EH (cell line): ENCODE measurements at places on chromosomes 7 and 10.

DNA sequence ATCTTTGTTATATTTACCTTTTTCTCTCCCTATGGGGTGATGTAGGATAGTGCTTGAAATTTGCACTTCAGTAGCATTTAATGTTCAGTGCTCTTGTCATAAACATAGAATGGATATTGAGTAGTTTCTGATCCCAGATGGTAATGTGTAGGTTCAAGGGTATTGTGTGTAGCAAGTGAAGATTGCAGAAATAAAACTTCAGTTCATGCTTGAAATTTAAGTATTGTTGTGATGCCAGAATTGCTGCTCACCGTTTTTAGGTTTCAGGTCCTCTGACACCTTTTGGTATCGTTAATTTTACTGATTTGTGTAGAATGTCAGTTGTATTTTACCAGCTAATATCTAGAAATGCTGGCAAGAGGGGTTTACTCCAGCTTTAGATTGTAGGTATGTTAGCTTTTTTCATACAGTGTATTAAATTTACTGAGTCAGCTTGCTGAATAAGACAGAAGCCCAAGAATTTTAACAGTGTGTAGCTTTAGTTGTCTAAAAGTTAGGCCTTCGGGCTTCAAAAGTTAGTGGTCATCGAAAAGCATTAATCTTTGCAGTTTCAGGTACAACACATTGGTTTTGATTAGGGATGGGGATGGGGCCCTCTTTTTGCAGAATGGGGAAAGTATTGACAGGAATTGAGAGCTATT lies 1.9 kb downstream of the PTEN start:
- peak; percentile 22 for DNase-seq

DNA sequence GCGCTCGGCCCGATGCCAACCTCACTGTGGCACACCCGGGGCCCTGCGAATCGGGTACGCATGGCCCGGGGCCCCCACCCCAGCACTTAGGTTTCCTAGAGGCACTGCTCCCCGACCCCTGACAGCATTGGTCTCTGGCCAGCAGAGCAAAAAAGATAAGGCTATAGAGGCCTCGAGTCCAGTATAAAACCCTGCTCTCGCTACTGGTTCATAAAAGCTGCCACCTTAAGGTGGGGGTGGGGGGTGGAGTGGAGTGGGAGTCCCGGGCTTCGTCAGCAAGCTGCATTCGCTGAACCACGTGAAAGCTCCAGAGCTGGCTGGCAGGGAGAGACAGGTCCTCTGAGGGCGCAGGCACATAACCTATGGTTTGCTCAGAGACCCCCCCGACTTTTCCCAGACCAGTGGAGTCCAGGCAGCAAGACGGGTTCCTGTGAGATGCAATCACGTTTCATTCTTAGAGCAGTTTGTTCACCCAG lies 1.3 kb downstream of the KAZALD1 start:
- no peak for DNase-seq

DNA sequence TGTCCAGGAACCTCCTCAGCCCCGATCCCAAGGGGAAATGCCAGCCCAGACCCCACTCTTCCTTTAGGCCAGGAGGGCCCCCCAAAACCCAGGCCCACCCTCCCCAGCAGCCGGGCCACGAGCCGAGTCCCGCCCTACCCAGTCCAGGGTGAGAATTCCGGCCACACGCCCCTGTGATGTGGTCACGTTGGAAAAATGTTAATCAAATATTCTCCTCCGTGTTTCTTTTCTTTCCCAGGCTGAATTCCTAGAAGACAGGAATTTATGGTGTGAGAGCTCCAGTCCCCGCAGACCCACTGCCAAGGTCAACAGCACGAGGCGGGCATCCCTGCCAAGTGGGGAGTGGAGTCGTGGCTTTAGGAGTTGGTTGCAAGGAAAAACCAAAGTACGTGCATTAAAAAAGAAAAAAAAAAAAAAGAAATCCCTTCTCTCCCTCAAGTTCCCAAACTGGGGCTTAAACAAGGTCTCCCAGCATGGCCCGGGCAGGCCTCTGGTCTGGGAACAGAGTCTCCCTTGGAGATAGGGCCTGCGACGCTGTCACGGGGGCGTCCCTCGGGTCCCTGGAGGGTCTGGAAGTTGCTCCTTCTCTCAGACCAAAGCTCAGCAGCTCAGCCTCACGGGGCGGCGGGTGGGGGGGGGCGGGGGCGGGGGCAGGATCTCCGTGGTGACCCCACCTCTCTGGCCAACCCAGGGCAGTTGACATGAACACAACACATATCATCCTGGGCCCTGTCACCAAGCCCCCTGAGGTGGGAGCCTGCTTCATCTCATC lies 28.1 kb upstream of the ELN start:
- peak; percentile 98 for DNase-seq

DNA sequence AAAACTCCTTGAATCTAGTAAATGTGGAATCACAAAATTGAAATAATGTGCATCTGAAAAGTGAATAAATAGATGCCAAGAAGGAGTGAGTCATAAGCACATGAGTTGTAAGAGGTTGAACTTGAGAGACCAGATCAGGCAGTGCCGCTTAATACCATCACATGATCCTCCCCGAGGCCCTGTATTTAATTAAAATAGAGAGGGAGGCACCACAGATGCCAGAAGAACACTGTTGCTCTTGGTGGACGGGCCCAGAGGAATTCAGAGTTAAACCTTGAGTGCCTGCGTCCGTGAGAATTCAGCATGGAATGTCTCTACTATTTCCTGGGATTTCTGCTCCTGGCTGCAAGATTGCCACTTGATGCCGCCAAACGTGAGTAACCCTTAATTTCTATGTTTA lies at the start of gene GPNMB:
Gene GPNMB (plus strand): TSS at position 221 of the 400 bp plus-strand sequence. CDS start 83 bp downstream, at position 304.
- DNase-seq: peak; percentile 97

DNA sequence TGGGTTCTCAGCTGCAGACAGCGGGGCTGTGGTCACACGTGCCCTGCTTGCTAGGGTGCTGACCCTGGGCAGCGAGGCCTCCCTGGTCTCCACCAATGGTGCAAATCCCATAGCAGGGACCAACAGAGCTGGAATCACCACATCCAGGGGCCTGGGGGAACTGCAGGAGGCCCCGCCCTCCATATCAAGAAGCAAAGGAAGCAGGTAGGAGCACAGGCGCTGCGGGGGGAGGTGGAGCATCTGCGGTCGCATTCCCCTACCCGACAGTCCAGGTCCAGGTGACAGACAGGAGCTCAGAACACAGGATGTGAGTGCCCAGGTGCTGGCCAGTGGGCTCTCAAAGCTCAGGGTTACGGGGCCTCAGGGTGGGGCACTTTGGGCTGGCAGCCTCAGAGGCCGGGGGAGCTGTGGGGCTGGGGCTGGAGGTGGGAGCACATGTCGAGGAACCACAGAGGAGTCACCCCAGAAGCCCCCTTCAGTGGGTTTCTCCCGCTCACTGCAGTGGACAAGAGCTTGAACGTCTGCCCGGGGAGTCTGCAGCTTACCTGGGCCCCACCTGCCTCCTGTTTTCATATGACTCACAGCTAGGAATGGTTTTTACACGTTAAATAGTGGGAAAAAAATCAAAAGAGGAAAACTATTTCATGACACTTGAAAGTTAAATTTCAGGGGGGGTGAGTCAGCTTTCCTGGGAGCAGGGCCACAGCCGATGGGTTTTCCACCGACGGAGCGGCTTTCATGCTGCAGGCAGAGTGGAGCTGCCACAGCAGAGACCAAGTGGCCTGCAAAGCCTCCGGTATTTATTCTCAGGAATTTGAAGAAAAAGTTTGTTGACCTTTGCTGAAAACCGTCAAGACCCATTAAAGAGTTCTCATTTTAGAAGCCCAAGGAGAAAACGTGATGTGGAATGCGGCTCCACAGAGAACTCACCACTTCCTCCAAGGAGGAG lies 148.7 kb upstream of the PPP2R2D start:
- DNase-seq: no peak

GRCh38 chr10:69874449-69874848 lies 72.7 kb downstream of the COL13A1 start:
- peak; percentile 90 for DNase-seq

DNA sequence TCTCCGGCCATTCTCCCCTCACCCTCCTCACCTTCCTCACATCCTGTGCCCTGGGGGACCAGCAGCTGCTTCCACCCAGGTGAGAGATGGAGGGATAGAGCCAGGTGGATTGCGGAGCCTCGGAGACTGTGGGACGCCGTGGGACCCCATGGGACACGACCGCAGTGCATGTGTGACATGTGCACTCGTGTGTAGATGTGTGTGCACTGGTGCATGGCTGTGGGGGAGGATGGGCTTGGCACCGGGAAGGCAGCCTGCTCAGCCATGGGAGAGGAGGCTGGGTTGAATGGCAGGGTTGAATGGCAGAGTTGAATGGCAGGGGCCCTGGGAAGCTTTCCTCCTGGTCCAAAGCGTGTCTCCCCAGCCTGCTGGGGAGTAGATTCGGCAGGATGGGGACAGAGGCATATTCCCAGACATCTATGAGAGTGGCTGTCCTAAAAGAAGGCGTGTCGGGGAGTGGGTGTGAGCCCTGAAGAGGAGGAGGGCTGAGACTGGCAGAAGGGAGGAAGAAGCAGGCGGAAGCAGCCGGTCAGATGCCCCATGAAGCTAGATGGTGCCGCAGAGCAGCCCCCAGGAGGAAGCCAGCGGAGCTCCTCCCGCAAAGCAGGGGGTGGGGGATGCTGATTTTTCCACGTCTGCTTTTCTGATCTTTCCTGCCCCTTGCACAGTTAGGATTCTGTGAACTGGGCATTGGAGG lies 815 bp downstream of the GIMAP8 start:
- DNase-seq: no peak

DNA sequence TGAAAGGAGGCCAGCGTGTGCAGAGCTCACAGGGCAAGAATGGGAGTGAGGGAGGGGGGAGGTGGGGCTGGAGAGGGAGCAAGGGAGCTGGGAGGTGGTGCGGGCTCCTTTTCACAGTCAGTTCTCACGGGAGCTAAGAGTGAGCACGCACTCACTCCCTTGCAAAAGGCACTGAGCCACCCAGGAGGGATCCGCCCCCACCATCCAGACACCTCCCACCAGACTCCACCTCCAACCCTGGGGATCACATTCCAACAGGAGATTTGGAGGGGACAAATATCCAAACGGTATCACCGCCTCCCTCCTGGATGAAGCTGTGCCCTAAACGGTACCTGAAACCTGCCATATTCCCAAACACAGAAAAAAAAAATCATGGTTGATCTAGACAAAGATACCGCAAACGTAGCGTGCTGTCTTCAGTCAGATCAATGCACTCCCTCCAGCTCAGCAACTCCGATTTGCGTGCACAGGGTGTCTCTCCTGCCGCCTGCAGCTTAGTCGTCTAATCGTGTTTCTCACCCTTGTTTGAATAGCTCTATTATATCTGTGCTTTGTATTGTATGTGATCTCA lies 20.3 kb upstream of the PRKAG2 start:
- no peak for DNase-seq

GRCh38 chr10:78383378-78384048 lies 349.9 kb downstream of the RPS24 start:
- DNase-seq: peak; percentile 39

- no peak for DNase-seq
Observed at GRCh38 chr10:128498378-128498730, 372.1 kb upstream of the MKI67 start.

DNA sequence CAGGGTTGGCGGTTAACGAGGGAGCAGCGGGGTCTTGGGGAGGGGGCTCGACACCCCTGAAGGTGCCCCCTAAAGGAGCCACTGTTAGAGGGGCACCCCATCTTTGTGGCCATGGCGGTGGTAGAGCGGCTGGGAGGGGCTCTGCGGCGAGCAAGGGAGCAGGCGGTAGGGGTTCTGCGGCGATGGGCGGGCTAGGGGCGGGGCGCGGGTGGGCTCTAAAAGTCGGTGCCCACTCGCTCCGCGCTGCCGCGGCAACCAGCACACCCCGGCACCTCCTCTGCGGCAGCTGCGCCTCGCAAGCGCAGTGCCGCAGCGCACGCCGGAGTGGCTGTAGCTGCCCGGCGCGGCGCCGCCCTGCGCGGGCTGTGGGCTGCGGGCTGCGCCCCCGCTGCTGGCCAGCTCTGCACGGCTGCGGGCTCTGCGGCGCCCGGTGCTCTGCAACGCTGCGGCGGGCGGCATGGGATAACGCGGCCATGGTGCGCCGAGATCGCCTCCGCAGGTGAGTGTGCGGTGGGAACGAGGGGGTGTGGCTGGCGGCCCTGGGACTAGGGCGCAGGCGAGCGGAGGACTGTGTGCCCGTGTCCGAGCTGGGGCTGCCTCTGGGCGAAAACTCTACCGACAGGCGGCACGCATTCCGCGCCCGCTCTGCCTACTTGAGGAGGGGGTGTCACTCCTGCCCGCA lies at the start of gene MEST:
Gene MEST (plus strand): TSS at position 245 of the 682 bp plus-strand sequence. CDS start 229 bp downstream, at position 474.
- DNase-seq: peak; percentile 13

- no peak for DNase-seq
Observed at GRCh38 chr10:97852277-97852676, 2.6 kb downstream of the GOLGA7B start.

DNA sequence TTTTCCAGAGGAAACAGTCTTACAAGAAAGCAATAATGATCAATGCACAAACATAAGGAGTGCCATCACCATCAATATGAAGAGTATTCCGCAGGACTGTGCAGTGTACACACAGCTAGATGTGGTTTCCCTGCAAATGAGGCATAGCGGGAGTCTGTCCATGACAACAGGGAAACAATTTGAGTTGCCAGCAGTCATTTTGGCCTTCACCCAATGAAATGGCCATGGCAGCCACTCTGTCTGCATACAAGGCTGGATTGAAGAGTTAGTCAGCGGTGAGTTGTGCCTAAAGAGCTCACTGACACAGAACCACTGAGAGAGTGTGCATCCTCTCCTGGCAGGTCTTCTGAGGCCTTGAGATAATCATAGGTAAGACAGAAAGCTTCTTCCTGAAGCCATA lies 303.3 kb downstream of the IPMK start:
- DNase-seq: peak; percentile 91

DNA sequence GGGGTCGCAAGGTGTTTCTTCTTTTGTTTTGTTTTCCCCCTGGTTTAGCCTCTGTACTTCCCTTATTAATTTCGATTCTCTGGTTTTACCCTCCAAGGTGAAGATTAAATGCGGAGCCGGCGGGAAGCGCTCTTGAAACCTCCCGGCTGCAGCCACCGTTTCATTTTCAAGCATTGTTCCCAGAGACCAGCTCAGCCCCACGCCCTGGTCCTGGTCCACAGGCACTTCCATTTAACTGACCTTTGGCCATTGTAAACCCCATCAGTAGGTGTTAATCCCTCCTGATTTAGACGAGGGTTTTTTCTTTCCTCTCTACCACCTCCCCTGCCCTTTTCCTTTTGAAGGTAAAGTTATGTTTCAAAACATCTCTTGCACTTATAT lies 39.2 kb upstream of the ENO4 start:
- no peak for DNase-seq

- DNase-seq: no peak
Observed at GRCh38 chr7:53351681-53352080, 316.2 kb downstream of the POM121L12 start.

GRCh38 chr10:12322583-12323131 lies 26.7 kb upstream of the CAMK1D start:
- DNase-seq: no peak

GRCh38 chr10:28951484-28951883 lies 274.2 kb downstream of the BAMBI start:
- DNase-seq: no peak

DNA sequence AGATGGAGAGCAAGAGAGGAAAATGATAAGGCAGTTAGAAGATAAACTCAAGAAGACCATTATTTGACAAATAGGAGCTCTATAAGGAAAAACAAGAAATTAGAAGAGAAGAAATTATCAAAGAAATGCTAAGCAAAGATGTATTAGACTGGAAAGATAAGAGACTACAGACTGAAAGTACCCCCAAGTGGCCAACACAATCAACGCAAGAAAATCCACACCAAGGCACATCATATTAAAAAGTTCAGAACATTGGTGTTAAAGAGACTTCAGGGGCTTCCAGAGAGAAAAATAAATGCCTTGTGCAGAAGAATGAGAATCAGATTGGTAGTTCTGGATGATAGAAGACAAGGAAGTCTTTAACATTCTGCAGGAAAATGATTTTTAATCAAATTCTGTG lies 46.0 kb downstream of the SH2D4B start:
- DNase-seq: no peak

- peak; percentile 45 for DNase-seq
Observed at GRCh38 chr7:127252778-127253280, at the start of gene GRM8. Gene GRM8, minus strand, starts transcription at chr7:127252941.
